ENCODE measurements at places on chromosomes 3 and 15.

DNA sequence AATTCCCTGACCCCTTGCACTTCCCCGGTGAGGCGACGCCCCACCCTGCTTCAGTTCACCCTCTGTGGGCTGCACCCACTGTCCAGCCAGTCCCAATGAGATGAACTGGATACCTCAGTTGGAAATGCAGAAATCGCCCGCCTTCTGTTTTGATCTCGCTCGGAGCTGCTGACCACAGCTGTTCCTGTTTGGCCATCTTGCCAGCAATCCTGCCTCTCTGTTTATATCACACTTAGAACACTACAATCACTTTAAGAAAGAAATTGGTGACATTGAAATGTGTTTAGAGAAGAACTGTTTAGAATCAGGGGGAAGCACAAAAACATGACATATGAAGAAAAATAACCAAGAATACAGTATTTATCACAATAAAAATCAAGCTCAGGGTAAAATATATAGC, 127.5 kb upstream of the SUCLG2 start:
- DNase-seq: no peak

DNA sequence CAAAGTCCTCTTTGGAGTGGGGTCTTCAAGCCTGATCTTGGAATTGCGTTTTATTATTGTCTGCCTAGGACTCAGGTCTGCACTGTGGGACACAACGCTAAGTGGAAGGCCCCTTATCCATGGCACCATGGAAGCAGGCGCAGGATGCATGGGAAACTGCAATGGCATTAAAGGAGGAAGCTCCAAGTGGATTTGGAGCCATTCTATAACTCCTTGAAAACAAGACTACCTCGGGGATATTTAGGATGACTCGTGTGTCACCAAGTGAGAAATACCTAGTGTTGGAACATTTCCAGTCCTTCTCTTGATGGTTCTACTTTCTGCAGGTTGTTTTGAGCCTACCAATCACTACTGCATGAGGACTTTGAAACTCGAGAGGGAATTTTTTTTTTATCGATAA, 126.6 kb upstream of the ZBED2 start:
- DNase-seq: no peak

- DNase-seq: no peak
Observed at GRCh38 chr3:135922903-135923250, 42.7 kb upstream of the PPP2R3A start.

DNA sequence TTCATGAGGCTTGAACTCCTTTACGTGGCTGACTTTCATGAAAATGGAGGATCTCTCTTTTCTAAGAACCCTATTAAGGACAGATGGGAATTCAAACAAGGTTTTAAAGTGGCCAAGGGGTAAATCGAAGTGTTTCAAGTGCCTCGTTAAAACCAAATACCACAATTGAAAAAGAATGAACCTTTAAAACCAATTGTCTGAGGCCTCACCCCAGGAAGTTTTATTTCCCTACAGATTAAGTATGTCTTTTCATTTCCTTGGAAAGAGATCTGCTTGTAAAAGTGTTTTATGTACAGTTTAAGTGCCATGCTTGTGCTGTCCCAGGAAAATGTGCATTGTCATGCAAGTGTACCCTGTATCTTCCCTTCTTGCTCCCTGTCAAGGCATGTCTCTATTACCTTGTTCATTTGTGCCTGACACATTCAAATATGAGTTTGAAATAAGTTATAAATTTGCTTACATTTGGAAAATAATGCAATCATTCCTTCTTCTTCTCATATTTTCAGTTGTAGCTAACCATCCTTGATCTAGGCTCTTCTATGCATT, 138.7 kb downstream of the ZPLD1 start:
- DNase-seq: no peak

GRCh38 chr3:61264281-61264680, 13.0 kb upstream of the FHIT start:
- DNase-seq: no peak

DNA sequence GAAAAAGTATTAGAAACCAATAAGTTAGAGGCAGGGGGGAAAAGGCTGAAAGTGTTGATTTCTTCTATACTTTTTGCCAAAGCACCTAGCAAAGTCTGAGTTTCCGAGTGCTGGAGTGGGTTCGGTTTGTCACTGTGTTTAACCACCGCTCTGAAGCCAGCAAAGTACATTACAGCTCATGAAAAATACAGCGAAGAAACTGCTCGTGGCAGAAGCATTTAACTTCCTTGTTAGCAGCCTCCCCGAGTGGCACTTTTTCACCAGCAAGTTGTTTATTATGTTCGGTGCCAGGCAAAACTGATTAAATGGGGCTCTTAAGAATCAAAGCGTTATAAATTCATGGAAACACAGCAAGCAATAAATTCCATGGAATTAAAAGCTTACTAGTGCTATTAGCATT, 313.6 kb downstream of the FOXP1 start:
- DNase-seq: no peak

GRCh38 chr15:65245096-65245856, 34.0 kb upstream of the CILP start:
- peak; percentile 34 for DNase-seq

GRCh38 chr15:38660738-38661137, 96.1 kb upstream of the RASGRP1 start:
- DNase-seq: no peak

DNA sequence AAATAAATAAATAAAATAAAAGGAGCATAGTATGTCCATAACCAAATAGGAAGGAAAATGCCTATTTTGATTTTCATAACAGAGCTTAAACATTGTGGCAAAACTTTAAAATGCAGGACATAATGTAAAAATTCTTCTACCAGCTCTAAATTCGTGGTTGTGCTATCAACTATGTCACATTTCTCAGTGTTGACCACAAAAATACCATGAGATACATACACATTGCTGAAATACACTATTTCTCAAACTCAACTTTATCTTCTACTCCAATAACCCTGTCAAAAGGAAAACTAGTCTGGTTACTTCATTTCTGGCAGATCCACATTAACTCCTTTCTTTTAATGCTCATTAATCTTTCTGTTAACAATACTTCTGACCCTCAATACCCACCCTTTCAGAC, 523.2 kb downstream of the FHIT start:
- no peak for DNase-seq

All from transverse colon (tissue), 4 donors.